Right hindlimb (tissue), 1 donor: ENCODE measurements at places on chromosomes 1 and 21.
A peak's percentile ranks its signal among the peaks of the same experiment; 100 is the strongest.

- no peak for DNase-seq
These were observed 33.4 kb upstream of the WNT4 start for GRCh38 chr1:22176258-22176657.

- DNase-seq, result no peak
These were observed 3.8 kb upstream of the BCAS2 start for GRCh38 chr1:114585231-114585630.

DNA sequence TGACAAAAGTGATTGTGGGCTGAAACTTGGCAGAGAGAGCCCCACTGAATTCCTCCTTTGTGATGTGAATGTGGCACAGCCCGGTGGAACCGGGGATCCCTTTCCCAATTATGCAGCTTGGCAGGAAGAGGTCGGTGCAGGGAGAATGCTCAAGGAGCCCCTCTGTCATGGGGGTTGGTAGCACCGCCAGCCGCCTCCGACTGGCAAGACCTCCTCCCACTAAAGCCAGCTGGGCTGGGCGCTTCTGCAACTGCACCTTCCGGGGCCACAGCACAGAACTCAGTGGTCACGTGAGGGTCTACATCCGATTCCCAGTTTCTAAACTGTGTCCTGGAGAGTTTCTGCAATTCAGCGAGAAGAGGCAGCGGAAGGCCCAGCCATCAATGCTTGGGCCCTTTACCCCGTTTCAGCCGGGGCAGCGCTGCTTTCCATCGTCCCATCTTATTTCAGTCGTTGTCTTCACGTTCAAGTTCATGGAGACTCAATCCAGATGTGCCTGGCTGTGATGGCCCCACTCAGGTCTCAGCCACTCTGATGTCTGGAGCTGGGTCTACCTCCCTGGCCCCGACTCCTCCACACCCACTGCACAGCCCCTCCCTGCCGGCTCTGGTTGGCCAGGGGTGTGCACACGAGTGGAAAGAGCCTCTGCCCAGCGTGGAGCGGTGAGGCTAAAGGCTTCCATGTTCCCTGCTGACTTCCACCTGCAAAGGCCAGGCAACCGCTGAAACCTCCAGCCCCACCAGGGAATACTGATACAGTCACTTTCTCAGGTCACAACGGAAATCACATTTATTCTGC is 39.8 kb upstream of the FHAD1 start:
- DNase-seq, result no peak

DNA sequence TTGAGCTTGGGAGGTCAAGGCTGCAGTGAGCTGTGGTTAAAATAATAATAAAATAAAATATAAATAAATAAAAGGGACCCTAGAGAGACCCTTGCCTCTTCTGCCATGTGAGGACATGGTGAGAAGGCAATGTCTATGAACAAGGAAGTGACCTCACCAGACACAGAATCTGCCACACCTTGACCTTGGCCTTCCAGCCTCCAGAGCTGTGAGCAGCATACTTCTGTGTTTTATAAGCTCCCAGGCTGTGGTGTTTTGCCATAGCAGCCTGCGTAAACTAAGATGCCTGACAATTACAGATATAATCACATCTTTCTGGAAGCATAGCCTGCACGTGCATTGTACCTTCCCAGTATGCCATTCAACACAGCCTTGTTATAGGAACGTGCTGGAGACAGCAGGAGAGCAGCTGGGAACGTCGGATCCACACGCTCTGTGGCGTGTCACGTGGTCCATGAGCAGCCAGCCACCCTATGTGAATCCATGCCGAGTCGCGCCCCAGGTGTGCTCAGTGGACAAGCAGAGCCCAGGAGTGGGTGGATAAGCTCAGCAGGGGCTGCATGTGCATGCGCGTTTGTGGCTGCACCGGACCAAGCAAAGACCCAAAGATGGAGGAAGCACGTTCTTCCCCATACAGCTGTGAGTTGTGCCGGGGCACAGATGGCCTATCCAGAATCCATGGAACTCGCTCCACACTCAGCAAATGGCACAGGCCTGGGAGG is 17.8 kb downstream of the WNT9A start:
- DNase-seq, result no peak

DNA sequence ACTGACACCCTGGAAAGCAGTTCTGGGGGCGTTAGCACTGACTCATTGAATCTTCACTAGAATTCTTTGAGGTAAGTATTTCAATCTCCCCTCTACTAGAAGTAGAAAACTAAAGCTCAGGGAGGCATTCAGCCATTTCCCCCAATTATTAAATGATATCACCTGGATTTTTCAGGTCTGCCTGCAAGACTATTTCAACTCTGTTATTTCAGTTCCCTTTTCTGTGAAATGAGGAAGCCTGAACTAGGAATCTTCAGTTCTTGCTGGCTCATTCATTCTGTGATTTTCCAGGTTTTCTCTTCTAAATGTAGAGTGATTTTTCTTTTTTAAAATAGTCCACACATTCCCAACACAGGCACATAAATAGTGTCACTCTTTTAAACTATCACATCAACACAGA is 337.0 kb upstream of the NR5A2 start:
- no peak for DNase-seq

GRCh38 chr1:164777518-164777917 is 218.5 kb downstream of the PBX1 start:
- DNase-seq, result no peak

DNA sequence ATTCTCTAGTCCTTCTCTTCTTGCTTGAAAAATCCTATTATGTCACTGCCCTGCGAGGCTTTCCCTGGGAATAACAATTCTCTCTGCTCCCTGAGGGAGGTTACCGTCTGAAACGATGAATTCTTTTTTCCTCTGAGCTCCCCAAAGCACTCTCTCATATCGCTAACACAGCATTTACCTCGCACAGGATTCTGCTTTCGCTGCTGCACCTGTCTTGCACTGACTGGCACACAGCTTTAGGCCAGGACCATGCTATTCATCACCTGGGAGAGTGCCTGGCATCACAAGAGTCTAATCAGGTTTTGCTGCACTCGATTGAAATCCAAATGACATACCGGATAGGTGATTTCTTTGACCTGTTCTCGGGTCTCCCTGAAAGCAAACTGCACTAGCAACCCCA is 52.8 kb upstream of the GNG4 start:
- DNase-seq, result no peak

- no peak for DNase-seq
These were observed 87.4 kb downstream of the ADGRL4 start for GRCh38 chr1:78919150-78919549.

- no peak for DNase-seq
These were observed 50.7 kb upstream of the SPOCD1 start for GRCh38 chr1:31866450-31867032.

- DNase-seq, result no peak
These were observed 3.3 kb upstream of the F3 start for GRCh38 chr1:94544706-94545490.

- DNase-seq, result no peak
These were observed 25.6 kb upstream of the JUN start for GRCh38 chr1:58809325-58810010.

GRCh38 chr1:97630948-97631347 is 289.9 kb downstream of the DPYD start:
- DNase-seq, result no peak

DNA sequence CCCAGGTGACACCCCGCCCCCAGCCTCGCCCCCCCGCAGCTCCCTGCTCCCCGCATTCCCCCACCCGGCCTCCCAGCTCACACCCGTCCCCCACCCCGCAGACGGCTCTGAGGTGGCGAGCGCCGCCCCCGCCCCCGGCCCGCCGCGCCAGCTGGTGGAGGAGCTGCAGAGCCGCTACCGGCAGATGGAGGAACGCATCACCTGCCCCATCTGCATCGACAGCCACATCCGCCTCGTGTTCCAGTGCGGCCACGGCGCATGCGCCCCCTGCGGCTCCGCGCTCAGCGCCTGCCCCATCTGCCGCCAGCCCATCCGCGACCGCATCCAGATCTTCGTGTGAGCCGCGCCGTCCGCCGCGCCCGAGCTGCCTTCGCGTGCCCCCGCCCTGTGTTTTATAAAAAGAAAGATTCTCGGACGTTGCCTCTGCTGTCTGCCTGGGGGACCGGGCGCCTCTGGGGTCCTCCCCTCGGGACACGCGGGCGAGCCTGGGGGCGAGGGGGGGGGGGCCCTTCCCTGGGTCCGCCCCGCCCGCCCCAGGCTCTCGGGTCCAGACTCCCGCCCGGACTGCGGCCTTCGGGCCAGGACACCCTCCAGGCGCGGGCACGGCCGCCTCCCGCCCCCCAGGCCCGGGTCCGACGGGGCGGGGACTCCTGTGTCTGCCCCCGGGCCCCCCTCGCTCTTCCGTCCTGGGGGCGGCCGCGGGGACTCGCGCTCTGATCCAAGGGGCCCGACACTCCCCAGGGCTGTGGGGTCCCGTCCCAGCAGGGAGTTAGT is 1.6 kb upstream of the MMP23B start:
- peak; percentile 94 for DNase-seq

- no peak for DNase-seq
These were observed 5.7 kb downstream of the QSOX1 start for GRCh38 chr1:180160357-180160756.

- peak; percentile 19 for DNase-seq
These were observed 4.1 kb upstream of the COL6A2 start for GRCh38 chr21:46093668-46094400.

DNA sequence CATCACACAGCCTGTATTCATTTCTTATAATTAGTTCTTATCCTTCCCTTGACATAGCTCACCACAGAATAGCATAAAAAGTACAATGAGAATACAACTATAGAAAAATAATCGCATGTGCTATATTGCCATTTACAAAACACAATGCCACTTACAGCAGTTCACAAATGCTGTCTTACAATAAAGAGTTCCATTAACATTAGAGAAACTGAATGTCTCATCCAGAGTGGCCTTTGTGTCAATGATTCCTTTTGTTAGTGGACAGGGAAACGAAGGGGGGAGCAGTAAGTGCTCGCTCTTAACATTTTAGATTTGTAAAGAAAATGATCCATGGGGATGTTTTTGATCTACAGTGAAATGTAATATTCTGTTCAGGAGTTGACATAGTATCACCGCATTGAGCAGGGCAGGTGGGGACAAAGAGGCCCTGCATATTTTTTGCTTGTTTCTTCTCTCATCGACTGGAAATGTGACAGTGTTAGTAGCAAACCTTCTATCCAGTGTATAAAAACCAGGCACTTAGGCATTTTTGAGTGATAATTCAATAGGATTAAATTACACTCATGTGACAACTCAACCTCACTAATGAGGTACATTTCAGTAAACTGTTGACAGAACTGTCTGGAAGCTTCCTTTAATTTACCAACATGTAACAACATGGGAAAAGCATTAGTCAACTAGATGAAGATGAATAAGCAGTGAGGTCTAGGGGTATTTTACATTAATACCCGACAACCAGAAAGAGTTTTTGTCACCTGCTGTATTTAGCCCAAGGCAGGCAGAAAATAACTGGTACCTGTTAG is 35.6 kb upstream of the RRP15 start:
- DNase-seq, result no peak

GRCh38 chr1:201479201-201479730 is 10.3 kb upstream of the PHLDA3 start:
- DNase-seq, result no peak

GRCh38 chr1:2534687-2535441 is 4.8 kb upstream of the HES5 start:
- no peak for DNase-seq

DNA sequence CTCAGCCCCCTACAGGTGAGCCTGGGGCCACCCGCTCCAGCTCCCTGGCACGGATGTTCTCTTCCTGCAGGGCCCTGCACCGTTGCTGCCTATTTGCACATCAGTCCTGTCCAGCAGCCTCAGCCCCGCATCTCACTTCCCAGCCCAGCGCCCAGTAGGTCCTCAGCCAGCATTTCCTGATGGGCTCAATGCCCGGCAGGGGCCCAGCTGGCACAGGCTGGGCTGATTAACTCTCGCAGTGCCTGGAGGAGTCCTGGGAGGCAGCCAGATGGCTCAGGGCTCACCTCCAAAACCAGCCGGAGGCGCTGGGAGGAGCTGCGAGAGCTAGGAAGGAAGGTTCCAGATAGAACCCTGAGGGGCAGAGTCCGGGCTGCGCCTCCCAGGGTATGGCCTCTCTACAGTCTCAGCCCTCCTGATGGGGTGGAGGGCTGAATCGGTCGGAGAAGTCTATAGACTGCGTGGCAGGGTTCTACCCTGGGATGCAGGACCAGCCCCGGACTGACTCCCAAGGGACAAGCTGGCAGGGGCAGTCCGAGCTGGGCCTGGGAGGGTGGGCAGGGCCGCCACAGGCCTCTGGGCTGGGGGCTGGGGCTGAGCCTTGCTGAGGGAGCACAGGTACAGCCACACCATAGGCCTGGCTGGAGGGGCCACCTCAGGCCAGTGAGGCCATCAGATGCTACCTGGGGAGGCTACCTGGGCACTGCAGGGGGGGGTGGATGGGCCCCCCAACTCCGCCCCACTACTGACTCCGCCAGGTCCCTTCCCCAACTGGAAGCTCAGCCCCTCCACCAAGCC is 19.2 kb upstream of the CLSTN1 start:
- no peak for DNase-seq

DNA sequence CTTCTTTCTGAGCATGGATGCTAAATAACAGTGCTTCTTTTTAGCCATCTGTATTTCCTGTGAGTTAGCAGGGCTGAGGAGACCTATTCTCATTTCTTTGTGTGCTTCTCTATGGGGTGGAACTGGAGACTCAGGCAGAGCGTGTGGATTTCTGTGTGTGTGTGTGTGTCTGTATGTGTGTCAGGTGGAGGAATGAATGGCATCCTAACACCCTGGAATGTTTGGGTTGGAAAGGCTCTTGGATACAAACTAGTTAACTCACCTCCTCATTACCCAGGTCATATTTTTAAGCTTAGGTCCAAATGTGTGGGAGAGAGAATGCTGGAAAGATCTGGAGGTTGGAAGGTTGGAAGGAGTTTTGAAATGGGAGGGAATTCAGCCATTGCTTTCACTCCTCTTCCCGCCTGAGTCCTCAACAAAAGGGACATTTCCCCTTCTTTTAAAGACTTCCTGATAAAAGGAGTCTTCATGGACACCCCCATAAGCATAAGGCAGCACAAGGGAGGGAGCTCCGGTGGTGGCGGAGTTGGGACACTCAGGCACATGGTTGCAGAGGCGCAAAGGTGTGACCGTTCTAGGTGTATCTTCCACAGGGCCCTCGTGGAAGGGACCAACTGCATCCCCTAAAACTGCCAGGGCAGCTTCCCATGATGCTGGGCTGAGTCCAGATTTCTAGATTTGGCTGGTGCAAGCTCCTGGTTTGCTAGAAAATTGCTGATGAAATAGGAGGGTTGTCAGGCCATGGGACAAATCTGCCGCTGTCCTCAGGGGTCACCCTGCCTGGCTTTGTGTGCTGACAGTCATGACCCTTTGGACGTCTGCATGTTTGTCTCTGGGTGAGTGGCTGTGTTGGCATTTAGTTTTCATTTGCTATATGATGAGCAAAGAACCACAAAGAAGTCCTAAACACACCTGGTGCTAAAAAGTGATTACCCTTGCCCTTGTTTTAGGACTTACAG is 37.6 kb downstream of the MTARC1 start:
- DNase-seq, result no peak

- DNase-seq, result no peak
These were observed 3.4 kb upstream of the TRIM11 start for GRCh38 chr1:228410015-228410414.

GRCh38 chr1:179082333-179082998 is 596 bp downstream of the TOR3A start:
- DNase-seq, result no peak
